ENCODE measurements at places on chromosomes 7 and 10. TPM values are rescaled to one million over a fixed set of nuclear protein-coding genes. Genes with fewer than 3 reads are reported as not detected.
A peak's percentile ranks its signal among the peaks of the same experiment; 100 is the strongest.

GRCh38 chr10:44628921-44629320 is 244.0 kb upstream of the CXCL12 start:
- DNase-seq = peak; percentile 80

DNA sequence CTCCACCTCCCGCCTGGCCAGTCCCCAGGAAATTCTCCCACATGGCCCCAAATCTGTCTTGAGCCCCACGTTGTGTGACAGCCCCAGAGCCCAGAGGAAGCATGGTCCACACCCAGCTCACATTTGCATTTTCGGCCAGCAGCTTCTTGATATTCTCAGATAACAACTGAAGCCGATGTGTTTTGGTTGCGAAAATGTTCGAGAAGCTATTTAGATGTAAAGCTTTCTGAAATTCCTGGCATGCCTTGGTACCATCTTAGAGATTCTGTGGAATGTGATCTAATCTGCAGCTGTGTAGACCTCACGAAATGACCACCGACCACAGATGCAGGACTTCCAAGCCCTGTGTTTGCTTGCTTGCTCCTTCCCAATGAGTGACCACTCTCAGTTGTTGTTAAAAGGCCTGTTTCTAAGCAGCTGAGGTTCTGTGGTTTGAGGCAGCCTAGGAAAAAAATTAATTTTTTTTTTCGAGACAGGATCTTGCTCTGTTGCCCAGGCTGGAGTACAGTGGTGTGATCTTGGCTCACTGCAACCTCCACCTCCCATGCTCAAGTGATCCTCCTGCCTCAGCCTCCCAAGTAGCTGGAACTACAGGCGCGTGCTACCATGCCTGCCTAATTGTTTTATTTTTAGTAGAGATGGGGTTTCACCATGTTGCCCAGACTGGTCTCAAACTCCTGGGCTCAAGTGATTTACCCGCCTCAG is 8.8 kb downstream of the SLC4A2 start:
- peak; percentile 95 for DNase-seq

DNA sequence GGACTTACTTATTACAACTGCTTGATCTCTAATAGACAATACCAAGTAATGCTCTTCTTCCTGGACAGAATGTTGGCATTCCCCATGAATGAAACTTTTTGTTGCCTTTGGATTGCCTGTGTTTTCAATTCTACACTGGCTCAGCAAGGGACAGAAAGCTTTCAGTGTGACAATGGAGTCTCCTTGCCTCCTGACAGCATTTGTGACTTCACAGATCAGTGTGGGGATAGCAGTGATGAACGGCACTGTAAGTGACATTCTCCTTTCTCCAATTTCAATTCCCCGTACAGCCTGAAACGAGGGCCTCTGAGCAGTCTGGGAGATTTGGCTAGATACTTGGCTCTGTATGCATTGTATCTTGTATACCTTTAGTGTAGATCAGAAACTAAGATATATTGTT is 290 bp downstream of the MALRD1 start:
- DNase-seq = no peak

DNA sequence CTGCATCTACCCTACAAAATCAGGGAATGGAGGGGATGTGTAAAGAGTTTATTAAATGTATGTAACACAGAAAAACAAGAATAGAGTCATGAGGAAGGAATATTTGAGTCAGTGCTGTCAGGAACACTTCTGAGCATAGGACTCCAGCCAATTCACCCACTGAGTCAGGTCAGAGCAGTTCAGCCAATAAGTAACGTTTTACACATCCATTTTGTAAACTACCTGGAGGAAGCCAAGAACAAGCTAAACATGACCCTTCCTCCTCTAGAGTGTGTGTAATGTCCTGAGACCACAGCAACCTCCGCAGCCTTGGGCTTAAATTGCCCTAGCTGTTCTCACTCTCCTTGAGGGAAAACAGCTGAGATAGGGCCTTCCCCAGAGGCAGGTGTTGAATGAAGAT is 691.5 kb upstream of the LRRN3 start:
- no peak for DNase-seq

DNA sequence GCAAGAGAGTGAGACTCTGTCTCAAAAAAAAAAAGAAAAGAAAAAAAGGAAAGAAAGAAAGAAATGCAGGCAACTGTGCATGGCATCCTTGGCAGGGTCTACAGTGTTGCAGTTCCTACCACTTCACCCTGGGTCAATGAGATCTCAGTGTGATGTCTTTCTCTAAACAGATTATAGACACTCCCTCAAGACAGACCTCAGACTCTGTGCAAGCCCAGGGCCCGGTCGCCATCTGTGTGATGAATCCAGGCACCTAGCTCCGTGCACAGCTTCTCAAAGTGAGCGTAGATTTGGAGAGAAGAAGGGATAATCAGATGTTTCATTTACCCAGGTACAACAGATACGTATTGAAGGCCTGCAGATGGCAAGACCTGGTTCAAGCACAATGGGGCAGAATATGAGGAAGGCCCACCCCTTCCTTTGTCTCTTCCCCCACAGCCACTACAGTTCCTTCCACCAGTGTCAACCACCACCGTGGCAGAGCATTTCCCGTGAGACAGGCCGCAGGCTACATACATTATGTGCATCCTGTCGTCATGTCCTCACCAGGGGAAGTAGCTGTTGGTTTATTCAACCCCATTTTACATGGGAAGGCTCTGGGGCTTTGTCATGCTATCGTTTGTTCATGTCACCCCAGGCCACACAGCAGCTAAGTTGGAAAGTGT is 471.7 kb upstream of the GALNT17 start:
- no peak for DNase-seq

DNA sequence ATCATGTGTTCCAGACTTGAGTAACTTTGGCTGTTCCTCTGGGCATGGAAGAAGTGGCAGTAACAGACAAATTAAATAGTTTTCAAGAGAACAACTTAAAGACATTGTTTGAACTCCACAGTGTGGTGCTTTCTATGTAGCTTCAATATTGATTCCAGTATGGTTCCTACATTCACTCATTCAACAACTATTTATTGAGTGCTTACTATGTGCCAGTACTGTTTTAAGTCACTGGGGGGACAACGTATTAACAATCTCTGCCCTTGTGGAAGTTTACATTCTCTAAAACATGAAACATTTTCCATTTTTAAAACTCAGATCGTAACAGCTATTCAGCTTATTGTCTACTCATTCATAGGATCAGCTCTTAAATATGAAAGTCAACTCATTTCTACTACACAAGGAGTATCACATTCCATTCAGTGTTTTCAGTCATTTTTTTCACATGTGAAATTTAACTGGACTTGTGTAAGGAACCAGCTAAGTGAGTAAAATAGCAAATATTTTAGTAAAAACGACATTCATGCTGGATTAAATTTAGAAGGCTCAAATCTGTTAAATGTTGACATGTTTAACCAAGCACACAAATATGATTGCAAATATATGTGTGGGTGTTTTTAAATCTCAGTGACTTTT is 13.6 kb upstream of the CUBN start:
- no peak for DNase-seq

GRCh38 chr7:80128918-80129317 is 5.7 kb upstream of the GNAI1 start:
- DNase-seq = no peak

Gene OR9A2
- total RNA-seq = not detected

Gene ERVW-1
- total RNA-seq = not detected

Gene THSD7A
- total RNA-seq = 1.6 TPM
